ENCODE measurements at places on chromosomes 7 and 10.
A peak's percentile ranks its signal among the peaks of the same experiment; 100 is the strongest.

- no peak for DNase-seq
Observed at GRCh38 chr10:33335551-33335800, 1.0 kb upstream of the NRP1 start.

- DNase-seq, result no peak
Observed at GRCh38 chr10:6204063-6204340, 1.3 kb downstream of the PFKFB3 start.

DNA sequence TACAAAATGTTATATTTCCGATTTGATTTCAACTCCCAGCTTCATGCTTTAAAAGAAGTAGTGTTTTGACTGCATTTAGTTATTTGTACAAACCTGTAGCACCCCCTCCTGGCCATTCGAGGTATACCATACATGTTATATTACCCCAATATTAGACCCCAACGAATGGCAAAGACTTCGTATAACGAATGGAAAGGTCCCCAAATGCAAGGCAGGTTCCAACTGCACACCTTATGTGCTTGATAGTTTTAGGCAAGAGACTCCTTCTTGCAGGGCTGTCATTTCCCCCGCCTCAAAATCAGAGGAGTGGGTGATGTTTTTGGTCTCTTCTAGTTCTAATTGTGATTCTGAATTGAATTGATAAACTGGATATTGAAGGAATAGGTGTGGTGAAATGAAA, 101.1 kb upstream of the TARP start:
- DNase-seq, result peak; percentile 28

- peak; percentile 44 for DNase-seq
Observed at GRCh38 chr10:132397036-132397541, at the start of gene PWWP2B. Gene PWWP2B (plus strand): TSS chr10:132397200. CDS start chr10:132397227, 27 bp downstream.

GRCh38 chr10:52119507-52119906, 194.6 kb upstream of the DKK1 start:
- no peak for DNase-seq

DNA sequence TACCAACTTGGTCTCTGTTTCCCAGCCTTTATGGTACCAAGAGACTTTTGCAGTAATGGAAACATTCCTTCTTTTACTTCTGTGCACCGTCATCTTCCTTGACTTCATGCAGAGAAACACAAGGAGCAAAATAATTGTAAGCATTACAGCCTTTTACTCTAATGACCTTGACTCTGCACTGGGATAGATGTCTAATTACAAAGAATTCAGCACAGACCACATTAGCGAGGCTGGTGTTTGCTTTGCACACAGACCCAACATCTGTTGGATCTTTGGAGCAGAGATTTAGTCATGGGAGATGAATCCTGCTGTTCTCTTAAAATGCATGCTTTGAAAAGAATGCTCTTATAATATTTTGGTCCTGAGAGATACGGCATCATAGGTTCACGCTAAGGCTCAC, 261.6 kb downstream of the TWIST1 start:
- peak; percentile 85 for DNase-seq

DNA sequence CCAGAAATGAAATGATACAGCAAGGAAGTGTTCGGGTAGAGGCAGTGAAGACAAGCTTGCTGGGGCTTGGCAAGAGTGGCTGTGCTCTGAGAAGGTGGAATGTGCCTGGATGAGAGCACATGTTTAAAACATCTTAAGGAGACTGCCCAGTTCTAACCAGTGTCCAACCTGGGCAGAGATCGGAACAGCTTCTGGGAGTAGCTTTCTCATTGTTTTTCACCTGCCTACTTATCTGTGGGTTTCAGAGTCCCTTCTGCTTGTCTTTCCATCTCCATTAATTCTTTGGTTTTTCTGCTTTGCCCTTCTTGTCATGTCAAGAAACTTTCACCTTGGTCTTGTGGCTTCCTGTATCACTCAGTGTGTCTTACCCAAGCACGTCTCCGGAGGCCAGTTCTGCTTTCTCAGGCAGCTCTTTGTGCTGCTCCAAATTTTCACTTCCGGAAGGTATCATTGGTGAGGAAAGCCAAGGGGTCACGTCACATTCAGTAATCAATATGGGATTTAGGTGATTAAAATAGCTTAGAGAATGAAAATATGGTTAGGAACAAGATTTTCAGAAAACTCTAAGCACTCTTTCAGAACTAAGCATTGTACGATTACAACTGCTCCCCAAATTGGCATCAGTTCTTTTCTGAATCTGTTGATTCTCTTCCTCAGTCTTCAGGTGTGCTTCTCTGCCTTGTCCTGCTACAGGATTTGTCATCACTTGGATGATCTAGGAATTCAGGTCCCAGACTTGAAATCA, 5.5 kb upstream of the LAMB4 start:
- DNase-seq, result no peak

GRCh38 chr10:75540981-75541380, 109.6 kb downstream of the LRMDA start:
- DNase-seq, result no peak

DNA sequence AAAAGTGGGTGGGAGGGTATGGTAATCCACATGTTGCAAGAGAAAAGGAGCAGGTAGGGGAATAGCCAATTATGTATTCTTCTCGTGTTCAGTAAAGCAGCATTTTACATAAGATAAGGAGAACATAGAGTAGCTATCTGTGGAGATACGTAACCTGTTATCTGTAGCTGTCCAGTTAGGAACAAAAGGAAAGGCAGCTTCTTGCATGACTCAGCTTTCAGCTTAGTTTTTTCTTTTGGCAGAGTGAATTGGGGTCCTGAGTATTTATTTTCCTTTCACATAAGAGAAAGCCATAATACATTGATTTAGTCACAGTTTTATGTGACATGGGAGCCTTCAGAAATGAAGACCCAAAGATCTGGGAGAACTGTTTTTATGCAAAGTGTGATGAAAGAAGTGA, 116.7 kb upstream of the IMMP2L start:
- DNase-seq, result no peak

DNA sequence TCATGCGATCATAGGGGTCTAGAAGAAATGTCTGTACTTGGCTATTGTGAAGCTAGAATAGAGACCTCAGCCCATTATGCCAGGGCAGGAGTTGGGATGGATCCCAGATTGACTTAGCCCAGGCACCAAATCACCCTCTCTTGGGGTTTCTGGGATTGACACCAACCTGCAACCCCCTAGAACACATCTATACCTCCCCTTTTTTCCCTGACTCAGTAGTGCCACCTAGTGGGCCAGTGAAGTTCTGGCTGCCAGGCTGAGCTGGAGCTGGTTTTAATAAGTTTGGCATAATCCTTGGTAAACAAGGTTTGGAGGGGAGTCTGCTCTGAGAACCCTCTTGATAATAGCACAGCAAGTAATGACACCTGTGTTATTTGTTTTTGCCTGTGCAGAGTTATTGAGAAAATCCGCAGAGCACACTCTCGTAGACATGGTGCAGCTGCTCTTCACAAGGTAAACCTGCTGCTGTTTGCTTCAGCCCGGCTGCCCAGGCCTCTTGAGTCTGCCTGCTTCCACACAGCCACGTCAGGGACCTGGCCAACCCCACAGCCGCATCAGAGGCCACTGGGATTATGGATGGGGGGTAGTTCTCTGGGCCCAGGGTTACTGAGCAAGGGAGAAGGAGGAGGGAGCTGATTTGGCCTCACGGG, 43.3 kb upstream of the NFKB2 start:
- peak; percentile 70 for DNase-seq

- peak; percentile 25 for DNase-seq
Observed at GRCh38 chr7:77321300-77321699, 94.8 kb downstream of the GSAP start.

- DNase-seq, result no peak
Observed at GRCh38 chr7:117565226-117565625, 85.4 kb downstream of the CFTR start.

DNA sequence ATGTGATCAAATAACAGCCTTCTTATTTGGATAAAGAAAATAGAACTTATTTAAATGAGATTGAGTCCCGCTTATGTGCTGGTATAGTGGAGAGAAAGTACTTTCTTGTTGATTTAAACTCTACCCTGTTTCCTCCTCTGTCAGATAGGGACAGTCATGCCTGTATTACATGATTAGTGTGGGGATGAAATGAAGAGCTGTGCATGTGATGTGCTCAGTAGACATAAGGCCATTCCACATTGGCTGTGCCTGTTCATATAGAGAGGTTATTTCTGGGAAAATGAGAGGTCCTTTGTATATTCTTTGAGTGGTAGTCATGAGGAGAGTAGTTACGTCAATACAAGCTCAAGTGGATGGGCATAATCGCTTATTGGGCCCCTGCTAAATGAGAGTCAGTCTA, 5.7 kb downstream of the MTURN start:
- no peak for DNase-seq

- DNase-seq, result peak; percentile 10
Observed at GRCh38 chr10:34615770-34616169, 199.3 kb downstream of the PARD3 start.

DNA sequence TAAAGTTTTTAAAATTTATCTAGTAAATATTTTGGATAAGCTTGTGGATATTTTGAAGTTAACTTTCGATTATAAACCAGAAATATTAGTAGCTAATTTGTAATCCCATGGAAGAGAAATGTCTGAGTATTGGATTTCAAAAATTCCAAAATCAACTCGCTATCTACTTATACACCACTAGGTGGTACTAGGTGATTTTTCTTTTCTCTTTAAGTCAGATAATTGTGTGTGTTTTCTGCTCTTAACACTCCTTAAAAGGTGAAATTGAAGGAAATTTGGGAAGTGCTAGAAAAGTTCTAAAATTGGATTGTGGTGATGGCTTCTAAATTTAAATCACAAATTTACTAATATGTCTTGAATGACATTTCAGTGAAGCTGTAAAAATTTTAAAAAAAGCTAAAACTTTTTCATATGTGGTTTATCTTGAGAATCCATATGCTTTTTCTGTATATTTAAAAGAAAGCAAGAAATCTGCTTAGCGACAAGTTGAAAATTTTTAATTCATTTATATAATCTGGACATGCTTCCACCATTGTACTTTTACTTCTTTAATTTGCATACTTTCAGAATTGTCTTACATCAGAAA, 90.2 kb downstream of the IPMK start:
- DNase-seq, result peak; percentile 51

- DNase-seq, result peak; percentile 63
Observed at GRCh38 chr10:97759158-97759887, 12.5 kb downstream of the SFRP5 start.

DNA sequence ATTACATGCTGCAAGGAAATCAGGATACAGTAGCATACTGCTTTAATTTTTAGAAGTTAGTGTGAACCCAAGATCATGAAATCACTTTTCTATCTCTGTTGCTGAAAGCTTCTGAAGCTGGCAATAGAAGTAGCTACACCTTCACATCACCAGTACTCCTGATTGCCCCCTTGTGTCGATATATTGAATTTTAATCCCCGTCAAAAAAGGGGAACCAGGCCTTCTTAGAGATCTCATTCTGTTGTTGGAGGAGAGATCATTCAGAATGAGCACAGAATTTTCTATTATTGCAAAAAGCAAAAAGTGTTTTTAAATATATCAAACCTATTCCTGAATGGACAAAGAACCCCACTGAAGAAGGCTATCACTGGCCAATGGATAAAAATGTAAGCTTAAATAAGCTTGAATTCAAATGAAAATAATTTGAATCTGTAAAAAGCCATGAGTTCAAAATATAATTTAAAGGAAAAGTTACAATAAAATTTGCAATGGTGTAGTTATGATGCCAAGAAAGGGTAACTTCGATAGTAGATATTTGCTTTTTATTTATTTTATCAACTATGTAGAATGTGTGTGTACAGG, 39.7 kb upstream of the TEX47 start:
- DNase-seq, result peak; percentile 4

- no peak for DNase-seq
Observed at GRCh38 chr10:25604591-25604990, 329.4 kb upstream of the MYO3A start.

DNA sequence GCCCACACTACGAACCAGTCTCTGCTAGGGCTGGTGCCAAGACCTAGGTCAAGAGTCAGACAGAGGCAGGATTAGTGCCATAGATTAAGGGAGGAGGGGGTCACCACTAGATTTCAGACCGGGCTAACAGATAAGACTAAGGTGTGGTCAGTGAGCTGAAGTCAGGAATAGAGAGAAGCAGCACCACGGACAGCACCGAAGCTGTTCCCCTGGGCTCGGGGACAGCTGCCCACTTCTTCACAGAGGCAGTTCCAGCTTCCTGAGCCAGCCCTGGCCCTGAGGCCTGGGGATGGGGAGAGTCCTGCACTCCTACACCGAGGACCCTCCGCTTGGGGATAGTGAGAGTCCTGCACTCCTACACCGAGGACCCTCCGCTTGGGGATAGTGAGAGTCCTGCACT, 11.2 kb upstream of the JAKMIP3 start:
- peak; percentile 18 for DNase-seq

- no peak for DNase-seq
Observed at GRCh38 chr7:120412139-120413050, 139.4 kb downstream of the KCND2 start.

- DNase-seq, result no peak
Observed at GRCh38 chr7:39421661-39422060, 144.5 kb upstream of the YAE1 start.

DNA sequence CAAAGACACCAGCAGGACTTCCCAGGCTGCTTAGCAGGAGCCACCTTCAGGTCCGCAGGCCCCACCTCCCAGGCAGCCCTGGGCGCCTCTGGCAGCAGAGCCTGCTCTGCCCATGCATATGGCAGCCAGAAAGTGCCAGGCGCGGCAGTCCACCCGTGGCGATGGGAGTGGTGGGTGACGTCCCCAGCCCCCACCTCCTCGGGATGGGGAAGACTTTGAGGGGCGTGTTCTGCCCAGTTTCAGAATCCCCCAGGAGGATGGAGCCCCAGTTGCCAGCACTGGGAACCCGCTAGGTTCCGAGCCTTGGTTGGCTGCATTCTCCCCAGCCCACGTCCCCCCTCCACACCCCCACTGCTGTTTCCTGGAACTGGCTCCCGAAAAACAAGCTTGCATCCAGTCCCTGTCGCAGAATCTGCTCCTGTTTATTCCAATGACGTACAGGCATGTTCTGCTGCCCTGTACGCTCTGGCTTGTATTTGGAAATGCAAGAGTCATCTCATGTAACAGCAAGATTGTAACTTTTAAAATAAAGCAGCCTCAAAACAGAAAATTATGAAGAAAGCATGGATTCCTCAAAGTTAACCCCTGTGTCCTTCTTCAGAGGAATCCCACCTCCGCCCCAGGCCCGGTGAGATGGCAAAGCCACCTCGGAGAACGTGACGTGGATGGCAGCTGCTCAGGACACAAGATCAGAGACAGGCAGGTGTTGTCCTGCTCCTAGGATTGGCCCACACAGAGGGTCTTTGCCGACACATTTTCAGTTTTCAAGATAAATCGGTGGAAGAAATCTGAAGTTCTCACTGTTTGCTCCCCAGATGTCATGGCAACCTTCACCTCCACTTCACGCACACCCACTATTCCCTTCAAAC, 87.8 kb upstream of the PPP2R2D start:
- DNase-seq, result no peak

Measured in EH (cell line).